Activated CD8-positive, alpha-beta memory T cell treated with anti-CD3 and anti-CD28 coated beads, Interleukin-2, amount 10 ng/mL, durations not matched to agents 7 days and 5 days (primary cell): ENCODE measurements at places on chromosomes 16 and 17. TPM values are rescaled to one million over a fixed set of nuclear protein-coding genes. Genes with fewer than 3 reads are reported as not detected.

Gene HLF
- total RNA-seq = 2.5 TPM

Gene SHISA9
- total RNA-seq = not detected

Gene CX3CL1
- total RNA-seq = not detected

Gene CCL1
- total RNA-seq = 0.73 TPM

Gene TBC1D3H
- total RNA-seq = not detected

Gene TEX19
- 0.15 TPM for total RNA-seq

Gene HOXB4
- 7.8 TPM for total RNA-seq

Gene FBXL16
- total RNA-seq = 4.2 TPM
